ENCODE measurements at places on chromosomes 11 and 22.

- no peak for DNase-seq
These were observed 106.2 kb upstream of the RASSF10 start for GRCh38 chr11:12902791-12903486.

GRCh38 chr22:30893434-30894370, 74.9 kb downstream of the MORC2 start:
- no peak for DNase-seq

DNA sequence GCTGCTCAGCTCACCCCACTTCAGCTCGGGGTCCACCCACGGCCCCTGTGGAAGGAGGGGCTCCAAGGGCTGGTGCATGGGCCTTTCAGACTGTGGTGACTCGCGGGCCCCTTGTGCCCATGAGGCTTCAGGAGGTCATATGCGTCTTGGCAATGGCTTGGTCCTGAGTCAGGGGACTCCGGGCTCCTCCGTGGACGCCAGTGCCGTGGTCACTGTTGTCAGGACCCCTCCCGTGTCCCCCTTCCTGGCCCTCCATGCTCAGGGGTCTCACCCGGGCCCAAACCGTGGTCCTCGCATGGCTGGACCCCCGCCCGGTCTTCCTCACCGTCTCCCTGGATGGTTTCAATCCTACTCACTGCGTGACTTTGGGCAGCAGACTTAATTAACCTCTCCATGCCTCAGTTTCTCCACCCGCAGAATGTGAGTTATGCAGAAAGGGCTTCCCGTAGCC, 436.4 kb downstream of the TBC1D22A start:
- DNase-seq, result no peak

GRCh38 chr11:128284634-128285033, 302.7 kb downstream of the ETS1 start:
- no peak for DNase-seq

GRCh38 chr11:58575377-58576020, at the start of gene LPXN:
LPXN (minus strand) TSS chr11:58575856; CDS start chr11:58575772, 84 bp downstream.
- no peak for DNase-seq

DNA sequence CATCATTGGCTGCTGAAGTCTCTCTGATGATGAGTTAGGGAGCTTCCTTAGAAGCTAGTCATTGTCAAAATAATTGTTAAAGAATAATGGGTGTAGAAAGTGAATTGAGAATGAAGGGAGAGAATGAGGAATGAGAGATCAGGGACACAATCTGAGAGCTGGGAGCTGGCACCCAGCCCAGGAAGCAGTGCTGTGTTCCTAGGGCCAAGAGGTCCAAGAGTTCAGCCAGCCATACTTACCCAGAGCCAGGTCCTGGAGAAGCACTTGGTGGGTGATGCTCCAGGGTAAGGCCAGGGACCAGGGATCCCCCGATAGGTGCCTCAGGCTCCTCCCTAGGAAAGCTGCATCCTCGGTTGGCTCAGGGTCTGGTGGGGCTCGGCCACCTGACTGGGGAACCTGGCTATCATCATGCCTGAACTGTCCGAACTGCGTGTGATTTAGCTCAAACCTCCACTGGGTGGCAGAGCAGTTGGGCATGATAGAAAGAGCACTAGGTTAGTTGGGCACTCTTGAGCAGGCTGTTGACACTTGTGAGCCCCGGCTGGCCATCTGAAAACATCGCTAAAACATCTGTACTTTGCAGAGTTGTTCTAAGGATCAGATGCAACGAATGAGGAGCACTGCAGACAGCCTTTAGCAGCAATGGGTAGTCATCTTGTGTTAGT, 123.9 kb upstream of the NCAM1 start:
- DNase-seq, result no peak

GRCh38 chr22:21952586-21953571, at the start of gene PPM1F:
PPM1F (minus strand) TSS chr22:21952848; CDS start chr22:21946048, 6,800 bp downstream.
- DNase-seq, result peak; percentile 98
